ENCODE measurements at places on chromosomes 2 and 18.

DNA sequence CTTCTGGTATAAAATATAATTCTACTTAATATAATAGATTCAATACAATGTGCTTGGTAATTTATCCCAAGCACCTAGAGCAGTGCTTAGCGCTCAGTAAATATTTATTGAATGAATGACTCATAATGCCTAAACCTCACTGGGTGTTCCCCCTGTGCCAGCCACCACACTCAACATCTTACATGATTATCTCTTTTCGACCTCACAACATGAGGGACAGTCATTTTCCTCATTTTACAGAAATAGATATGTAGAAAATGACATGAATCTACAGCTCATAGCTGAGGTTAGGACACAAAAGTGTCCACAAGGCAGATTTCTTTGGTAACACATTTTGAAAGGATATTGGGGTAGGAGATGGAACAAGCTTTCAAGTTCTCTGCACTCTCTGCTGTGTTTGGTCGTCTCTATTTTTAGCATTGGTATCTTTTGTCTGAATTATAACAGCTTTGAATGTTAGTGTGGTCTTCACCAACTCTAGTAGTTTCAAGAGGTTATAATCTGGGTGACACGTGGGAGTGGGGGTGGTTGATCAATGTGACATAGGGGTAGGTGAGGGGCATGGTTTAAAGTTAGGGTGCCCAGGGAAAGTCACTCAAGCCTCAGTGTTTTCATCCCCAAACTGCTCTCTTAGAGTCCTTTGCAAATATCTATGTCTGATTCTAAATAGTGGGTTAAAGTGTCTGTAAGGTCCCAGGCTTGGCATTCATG is 9.8 kb downstream of the MYOM1 start:
- DNase-seq = no peak

- no peak for DNase-seq
These were observed 341.6 kb downstream of the RIT2 start for GRCh38 chr18:42773870-42774269.

GRCh38 chr2:227821043-227821942 is 7.7 kb downstream of the CCL20 start:
- DNase-seq = no peak

DNA sequence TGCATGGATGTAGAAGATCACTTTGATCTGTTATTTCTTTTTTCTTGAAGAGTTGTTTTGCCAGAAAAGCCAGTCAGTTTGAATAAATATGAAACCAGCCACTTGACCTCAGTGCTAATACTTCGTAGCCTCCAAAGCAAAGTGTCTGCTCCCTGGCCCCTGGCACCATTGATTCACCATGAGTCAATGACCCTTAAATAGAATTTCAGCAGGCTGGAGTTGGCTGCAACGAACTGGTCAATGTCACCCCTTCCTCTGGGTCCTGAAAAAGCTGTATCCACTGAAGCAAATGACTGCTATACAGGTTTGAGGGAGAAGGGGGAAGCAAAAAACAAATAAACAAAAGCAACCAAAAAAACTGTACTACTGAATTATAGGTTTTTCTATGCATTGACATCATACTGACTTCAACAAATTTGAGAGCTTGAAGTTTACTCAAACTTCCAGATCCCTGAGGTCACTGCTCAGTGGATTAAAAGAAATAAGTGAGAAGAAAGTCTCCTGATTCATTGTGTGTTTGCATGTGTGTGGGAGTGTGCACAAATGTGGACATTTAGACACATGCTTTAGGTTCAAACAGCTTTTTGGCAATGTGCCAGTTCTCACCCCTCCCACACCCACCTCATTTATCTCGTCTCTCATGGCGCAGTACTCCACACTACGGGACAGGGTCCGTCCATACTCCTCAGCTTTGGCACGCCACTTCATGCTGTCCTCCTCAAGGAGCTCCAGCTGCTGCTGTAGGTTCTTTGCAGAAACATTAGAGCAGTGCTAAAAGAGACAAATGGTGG is 58.1 kb upstream of the TTN start:
- no peak for DNase-seq

- DNase-seq = no peak
These were observed 206.9 kb upstream of the SPRED2 start for GRCh38 chr2:65639156-65639864.

GRCh38 chr2:36178384-36178783 is 177.2 kb upstream of the CRIM1 start:
- DNase-seq = no peak

- no peak for DNase-seq
These were observed 41.5 kb downstream of the ARHGAP25 start for GRCh38 chr2:68776124-68776523.

- DNase-seq = no peak
These were observed 31.8 kb upstream of the VIT start for GRCh38 chr2:36664696-36665076.

- peak; percentile 51 for DNase-seq
These were observed 542 bp upstream of the CNNM3 start for GRCh38 chr2:96815326-96816126.

DNA sequence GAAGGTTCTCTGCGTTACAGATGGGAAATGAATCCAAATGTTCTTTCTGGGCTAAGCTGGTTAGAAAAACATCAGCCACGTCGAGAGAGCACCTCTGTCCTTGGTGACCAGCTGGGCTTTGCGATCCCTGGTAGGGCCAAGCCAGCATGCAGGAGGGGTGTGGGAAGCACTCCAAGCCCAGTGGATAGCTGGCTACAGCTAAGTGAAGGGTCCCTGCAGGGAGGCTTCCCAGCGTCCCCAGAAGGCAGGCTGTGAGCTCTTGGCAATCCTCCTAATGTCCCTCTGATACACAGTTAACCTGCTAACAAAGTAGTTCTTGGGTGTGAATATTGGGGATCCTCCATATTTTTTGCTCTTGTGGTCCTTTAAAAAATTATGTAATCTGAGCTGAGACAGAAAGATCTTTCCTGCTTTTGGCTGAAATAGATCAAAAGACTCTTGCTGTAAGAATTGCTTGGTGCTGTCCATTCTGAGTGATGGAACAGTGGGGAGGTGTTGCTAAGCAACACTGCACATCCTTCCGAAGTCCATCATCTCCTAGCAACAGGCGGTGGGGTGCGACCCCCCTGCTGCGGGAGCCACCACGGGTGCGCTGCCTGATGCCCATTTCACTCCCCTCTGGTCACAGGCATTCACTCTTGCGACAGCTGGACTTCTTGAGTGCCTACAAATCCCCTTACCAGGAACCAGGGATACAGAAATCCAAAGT is 88.5 kb upstream of the UXS1 start:
- no peak for DNase-seq

DNA sequence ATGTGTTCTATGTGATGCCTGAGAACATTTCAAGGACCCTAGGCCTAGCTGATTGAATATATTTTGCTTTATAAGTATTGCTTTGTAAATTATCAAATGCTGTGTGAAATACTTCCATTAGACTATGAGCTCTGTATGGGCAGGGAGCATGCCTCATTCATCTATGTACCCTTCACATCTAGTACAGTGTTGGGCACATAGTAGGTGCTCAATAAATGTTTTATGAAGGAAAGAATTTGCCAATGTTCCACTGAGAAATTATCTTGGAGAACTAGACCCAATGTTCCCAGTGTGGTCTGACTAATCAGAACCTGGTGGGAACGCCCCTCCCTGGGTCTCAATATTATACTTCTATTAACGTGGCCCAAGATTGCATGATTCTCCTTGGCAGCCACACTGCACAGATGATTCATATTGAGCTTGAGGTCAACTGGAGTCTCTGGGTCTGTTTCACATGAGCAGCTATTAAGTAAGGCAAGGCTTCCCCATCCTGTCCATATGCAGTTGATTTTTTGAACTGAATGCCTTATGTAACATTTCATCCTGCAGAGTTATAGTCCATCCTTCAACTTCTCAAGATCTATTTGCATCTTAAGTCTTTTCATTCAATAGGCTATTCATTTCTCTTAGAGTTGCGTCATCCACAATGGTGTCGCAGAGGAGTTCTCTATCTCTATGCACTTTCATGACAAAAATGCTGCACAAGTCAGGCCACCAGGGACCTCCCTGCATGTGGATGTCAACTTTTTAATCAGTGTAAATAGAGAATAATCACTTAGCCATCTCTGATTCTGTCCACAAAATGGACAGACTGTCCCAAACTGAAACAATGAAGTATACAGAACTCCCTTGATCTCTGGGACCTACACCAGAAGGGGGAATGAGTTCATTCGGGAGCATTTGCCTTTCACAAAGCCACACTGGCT is 257.6 kb downstream of the CYP26B1 start:
- DNase-seq = no peak

- DNase-seq = no peak
These were observed 8.8 kb upstream of the GBX2 start for GRCh38 chr2:236176951-236177350.

GRCh38 chr18:24080861-24081260 is 58.0 kb upstream of the CABYR start:
- DNase-seq = no peak

DNA sequence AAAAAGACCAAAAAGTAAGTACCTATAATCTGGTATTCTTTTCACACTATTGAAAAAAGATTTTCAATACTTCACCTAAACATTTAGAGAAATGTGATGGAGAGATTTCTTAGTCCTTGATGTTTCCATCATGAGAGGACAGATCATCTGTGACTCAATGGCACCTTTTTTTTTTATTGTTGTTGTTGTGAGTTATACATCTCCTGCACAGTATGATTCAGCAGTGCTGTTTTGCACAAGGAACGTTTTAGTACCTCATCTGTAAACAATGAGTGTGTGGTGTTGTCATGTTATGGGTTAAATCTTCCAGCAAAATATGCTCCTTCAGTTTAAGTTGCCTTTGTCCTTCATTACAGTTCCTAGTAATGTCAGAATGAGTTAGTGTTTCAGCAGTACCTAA is 2.2 kb downstream of the KIAA1328 start:
- no peak for DNase-seq

- DNase-seq = no peak
These were observed 47.4 kb upstream of the ANKRD44 start for GRCh38 chr2:197357986-197358385.

DNA sequence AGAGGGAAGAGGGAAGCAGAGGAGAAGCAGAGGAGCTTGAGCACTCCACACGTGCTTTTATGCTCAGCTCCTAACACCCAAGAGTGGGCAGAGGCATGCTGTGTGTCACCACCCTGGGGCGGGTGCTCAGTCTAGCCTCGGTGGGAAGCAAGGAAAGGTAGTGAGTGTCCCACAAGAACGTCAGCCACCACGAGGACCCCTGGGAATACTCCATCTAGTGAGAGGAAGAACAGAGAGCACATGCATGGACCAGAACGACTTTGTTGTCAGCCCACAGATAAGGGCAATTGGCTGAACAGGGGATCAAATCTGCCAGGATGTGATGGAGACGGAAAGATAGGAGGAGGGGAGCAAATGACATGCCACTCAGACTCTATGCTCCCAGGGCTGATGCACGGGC is 83.4 kb downstream of the XDH start:
- no peak for DNase-seq

GRCh38 chr18:45054636-45055035 is 373.9 kb downstream of the SETBP1 start:
- DNase-seq = peak; percentile 78

- DNase-seq = no peak
These were observed 68.9 kb downstream of the ZNF521 start for GRCh38 chr18:25282896-25283703.
